ENCODE measurements at places on chromosomes 3 and 15.

- DNase-seq = peak; percentile 22
These were observed 29.9 kb upstream of the ST3GAL6 start for GRCh38 chr3:98733053-98733811.

DNA sequence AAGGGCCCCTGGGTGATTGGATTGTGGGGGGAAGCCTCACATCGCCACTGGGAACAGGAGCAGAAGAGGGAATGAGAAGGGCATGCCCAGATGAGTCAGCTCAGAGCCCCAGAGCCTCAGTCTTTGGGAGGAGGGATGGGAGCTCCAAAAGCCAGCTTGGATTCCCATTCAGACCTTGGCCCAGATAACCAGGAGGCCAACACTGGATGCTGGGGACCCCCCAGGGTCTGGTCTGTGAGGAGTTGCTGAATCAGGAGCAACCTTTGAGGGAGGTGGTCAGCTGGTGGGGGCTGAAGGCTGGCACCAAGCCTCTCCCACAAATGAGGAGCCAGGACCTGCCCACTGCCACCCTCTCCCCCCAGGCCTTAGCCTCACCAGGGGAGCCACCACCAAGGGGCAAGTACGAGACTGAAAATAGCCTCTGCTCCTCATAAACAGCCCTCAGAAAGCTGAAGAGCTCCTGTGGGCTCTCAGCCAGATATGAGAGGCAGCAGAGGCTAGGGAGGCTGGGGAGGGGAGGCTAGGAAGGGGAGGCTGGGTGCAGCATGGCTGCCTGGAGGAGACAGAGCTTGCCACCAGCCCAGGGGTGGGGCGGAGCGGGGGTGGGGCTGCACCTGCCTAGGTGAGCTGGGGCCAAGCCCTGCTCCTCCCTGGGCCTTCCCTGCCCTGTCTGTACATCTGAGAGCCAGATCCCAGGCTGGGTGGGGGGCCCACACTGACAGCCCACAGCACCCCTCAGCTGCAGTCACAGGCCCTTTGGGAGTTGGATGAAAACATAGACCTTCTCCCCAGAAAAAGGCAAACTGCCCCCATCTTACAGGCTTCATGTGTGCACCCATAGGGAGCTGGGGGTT is 99.8 kb downstream of the SEC22A start:
- no peak for DNase-seq

- DNase-seq = no peak
These were observed 22.7 kb downstream of the ATP6V1A start for GRCh38 chr3:113769551-113769950.

GRCh38 chr15:43283526-43283925 is 16.8 kb upstream of the TGM5 start:
- DNase-seq = no peak

- DNase-seq = no peak
These were observed 108.7 kb downstream of the P2RY1 start for GRCh38 chr3:152943645-152944044.

GRCh38 chr3:42994595-42994994 is 15.5 kb downstream of the GASK1A start:
- no peak for DNase-seq

DNA sequence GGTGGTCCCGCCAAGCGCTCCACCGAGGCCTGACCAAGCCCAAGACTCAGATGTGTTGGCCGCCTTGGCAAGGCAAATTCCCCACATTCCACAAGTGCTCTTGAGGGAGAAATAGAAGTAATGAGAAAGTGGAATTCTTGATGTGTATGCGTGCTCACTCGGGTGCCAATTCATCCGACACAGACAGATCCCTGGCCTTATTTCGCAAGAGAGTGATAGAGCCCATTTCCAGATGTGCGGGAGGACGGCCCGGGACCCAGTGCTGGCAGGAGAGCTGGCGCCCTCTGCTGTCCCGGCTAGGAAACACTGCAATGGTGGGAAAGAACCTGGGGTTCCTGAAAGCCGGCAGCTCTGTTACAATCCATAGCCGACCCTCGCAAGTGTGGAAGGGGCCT is 76.0 kb downstream of the HMG20A start:
- DNase-seq = peak; percentile 65

- no peak for DNase-seq
These were observed 194.5 kb upstream of the HES1 start for GRCh38 chr3:193941486-193941885.

DNA sequence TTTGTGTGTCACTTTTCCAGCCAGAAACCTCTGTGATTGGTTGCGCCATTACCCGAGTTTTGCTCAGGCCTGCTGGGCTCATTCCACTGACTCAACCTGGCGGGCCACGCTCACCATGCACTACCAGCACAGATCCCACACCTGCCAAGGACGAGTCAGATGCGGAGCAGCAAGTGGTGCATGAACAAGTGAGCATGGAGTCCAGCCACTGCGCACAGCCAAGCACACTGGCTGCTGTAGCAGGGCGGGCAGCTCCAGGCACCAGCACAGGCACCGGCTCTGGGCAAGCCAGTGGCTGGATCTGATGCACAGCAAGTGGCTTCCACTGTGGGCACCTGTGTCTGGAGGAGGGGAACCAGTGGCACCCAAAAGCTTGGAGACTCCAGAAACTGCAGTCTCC is 110.4 kb downstream of the CBLB start:
- no peak for DNase-seq

GRCh38 chr3:171585039-171585438 is 124.8 kb upstream of the TNIK start:
- no peak for DNase-seq

- no peak for DNase-seq
These were observed 57.1 kb upstream of the GATA2 start for GRCh38 chr3:128550113-128550440.

DNA sequence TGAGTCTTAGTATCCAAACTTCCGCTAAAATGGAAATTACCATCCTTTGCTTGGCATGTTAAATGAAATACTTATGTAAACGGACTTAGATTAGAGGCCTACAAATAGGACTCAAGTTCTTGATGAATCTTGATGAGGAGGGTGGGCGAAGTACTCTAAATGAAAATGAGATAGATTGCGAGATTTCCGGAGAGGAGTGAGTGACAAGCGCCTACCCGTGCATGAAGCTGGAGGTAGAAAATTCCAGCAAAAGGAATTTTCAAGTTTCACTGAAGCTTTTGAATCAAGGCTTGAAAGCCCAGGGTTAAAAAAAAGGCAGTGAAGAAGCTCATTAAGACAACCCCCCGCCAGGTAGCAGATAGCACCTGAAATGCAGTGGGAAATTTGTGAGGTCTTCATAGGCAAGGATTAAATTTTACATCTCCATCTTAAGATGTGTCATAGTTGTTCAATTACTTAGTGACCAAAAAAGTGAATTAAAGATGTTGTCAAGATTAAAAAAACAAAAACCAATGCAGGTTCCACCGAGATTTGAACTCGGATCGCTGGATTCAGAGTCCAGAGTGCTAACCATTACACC is 655 bp upstream of the RAB11A start:
- no peak for DNase-seq

DNA sequence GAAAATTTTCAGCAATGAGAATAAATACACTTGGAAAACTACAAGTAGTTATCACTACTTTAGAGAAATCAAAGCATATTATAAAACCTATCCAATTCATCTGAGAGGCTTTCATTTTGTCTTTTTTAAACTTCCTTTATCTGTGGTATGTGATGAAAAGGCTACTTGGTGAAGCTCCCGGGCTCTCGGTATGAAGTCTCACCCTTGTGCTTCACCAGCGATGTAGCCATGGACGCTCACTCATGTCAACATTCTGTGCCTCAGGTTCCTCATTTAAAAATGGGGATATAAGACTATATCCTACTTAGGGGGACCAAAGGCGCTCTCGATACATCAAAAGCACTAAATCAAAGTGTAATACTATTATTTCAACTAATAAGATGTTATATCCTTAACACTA is 14.9 kb downstream of the SATB1 start:
- no peak for DNase-seq

- DNase-seq = no peak
These were observed 6.9 kb upstream of the IL16 start for GRCh38 chr15:81189583-81190283.

DNA sequence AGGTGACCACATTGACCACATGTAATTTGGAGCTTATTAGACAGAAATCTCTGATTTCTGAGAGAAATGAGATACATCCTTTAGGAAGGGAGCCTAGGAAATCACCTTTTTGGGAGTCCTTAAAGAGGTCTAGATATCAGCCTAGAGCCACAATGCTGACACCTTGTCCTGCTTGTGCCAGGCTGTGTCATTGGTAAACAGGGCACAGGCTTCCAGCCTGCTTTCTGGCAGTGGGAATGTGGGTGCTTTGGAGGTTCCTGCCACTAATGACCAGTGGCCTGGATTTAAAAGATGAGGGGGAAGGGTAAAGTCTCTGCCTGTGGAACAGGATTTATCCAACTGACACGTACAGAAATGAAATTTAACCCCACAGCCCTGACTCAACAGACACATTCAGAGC is 169.8 kb upstream of the KBTBD8 start:
- no peak for DNase-seq

- no peak for DNase-seq
These were observed 96.2 kb upstream of the PLCL2 start for GRCh38 chr3:16788440-16789056.

GRCh38 chr3:197068077-197068476 is 38.5 kb upstream of the MELTF start:
- DNase-seq = no peak

DNA sequence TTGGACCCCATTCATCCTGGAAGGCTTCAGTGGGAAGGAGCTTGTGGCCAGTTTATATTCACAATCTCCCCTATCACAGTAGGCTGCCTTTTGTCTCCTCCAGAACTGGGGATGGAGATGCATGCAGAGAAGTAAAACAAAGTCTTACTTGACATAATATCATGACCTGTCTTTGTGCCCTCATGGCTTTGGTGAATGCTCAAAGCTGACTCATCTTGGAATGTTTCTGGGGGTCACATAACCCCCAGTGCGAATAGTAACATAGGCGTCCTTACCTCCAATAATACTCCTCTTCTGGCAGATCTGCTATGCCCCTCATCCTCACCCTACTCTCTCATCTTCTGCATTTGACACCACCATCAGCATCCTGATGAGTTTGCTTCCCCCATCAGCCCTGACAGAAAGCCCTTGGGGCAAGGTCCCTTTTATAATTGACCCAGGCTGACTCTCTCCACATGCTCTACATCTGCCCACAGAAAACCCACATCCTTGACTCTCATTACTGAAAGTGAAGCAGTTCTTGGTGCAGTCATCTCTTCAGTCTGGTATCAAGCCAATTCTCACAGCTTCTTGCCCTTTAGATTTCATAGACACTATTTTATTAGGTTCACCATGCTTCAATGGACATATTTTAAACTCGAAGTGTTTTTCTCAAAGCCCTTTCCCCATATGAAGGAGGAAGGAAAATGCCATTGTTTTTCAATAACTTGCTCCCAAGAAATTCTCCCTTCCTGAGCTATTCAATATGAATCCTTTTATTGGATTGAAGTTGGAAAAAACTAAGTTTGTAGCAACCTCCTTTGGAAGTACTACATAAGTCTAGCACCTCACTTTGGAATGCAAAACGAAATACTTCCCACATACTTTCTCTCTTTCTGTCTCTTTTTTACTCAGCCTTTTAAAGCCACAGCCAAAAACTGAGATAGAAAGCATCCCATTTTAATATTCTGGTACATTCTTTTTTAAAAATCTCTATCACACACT is 36.6 kb downstream of the OSTN start:
- no peak for DNase-seq

GRCh38 chr15:84872009-84872910 is 12.2 kb upstream of the SLC28A1 start:
- DNase-seq = no peak

DNA sequence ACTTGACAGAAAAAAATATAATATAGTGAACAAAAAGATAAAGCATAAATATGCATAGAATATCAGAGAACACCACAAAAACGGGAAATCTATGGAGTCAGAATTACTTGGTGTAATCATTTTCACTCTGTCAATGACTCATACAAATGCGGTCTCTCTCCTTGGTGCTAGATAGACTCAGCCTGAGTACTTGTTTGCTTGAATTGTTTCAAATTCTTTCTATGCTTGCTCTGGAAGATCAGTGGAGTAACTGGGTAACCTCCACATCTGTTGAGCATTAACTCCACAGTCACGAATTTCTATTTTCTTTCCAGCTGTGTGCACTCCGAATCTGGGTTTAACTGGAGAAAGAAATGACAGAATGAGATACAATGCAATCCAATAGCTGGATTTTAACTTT is 760.4 kb downstream of the ZPLD1 start:
- no peak for DNase-seq

DNA sequence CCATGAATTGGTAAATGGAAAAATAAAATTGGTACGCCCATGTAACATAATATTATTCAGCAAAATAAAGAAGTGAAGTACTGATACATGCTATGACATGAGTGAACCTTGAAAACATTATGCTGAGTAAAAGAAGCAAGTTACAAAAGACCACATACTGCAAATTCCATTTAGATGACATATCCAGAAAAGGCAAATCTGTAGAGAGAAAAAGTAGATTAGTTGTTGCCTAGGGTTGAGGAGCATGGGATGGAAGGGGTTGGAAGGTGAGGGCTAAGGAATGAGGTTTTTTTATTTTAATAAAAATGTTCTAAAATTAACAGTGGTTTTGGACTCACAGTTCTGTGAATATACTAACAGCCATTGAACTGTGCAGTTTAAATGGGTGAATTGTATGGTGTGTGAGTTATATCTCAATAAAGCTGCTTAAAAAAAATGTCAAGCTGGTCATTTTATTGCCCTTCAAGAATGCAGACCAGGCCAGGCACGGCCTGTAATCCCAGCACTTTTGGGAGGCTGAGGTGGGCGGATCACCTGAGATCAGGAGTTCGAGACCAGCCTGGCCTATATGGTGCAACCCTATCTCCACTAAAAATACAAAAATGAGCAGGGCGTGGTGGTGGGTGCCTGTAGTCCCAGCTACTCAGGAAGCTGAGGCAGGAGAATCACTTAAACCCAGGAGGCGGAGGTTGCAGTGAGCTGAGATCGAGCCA is 8.1 kb upstream of the DLG1 start:
- no peak for DNase-seq

DNA sequence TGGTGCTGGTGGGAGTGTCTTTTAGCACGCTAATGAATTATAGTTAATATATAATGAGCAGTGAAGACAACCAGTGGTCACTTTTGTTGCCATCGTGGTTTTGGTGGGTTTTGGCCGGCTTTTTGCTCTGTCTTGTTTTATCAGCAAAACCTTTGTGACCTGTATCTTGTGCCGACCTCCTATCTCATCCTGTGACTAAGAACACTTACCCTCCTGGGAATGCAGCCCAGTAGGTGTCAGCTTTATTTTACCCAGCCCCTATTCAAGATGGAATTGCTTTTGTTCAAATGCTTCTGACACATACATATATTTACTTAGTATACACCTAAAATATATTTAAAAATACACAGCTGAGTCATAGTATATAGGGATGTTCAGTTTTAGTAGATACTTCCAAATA is 770.3 kb downstream of the PDCD6IP start:
- DNase-seq = no peak

GRCh38 chr15:73781038-73781925 is 28.1 kb upstream of the INSYN1 start:
- DNase-seq = no peak

- DNase-seq = no peak
These were observed 28.0 kb downstream of the NOX5 start for GRCh38 chr15:69042531-69042930.

GRCh38 chr3:58419780-58420507 is 13.7 kb downstream of the PDHB start:
- no peak for DNase-seq
